Hindlimb muscle (tissue), 1 donor: ENCODE measurements at places on chromosomes 3 and 15. TPM values are rescaled to one million over a fixed set of nuclear protein-coding genes. Genes with fewer than 3 reads are reported as not detected.

Gene SLC9A9
- polyA plus RNA-seq, result 14.0 TPM

Gene DNAH1
- 6.2 TPM for polyA plus RNA-seq

Gene AGBL1
- polyA plus RNA-seq, result 11.7 TPM

- no peak for DNase-seq
Measured at GRCh38 chr15:52382647-52383046, 87.0 kb upstream of the MYO5C start.

DNA sequence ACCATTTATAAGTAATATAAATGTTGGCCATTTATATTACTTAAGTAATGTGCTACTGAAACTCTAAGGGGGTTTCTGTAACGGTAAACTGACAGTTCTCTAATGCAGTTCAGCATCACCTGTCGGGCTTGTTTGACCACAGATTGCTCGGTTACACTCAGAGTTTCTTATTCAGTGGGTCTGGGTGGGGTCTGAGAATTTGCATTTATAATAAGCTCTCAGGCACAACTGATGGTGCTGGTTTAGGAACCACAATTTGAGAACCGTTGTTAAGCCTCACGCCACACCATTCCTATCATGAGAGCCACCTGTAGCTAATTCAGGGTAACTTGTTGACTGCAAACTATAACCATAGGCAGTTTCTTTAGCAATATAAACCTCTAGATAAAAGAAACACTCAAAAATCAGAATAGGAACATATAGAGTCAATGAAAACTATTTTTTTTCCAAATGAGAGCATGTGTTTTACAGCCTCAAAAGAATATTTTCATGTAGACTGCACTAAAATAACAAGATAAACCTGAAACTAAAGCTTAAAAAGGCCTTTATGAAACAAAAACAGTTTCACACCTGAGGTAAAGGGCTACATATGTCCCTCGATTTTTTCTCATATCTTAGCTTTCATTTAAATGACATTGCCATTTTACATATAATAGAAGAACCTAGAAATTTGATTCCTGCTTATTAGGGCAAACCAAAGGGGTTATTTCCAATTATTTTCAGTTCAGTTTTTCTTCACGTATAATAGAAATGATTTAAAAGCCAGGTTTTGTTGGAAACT lies 604.8 kb downstream of the UNC13C start:
- DNase-seq, result no peak
